HCT116 (cell line): ENCODE measurements at places on chromosomes 3 and 15. TPM values are rescaled to one million over a fixed set of nuclear protein-coding genes. Genes with fewer than 3 reads are reported as not detected.

DNA sequence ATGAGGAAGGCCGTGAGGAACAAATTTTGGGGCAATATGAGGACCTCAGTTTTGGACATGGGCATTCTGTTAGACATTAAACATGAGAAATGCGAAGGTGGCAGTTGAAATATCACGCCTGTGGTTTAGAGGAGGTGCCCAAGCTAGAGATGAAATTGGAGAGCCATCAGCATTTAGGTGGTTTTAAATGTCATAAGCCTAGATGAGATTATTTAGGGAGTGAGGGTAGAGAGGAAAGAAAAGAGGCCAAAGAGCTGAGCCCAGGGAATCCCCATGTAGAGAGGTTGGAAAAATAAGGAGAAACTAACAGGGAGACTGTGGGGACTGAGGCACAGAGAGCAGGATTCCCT, 14.9 kb downstream of the RTP1 start:
- DNase-seq = no peak
- no peaks in the 10 kb centered on the region for H3K27me3 ChIP-seq
- H3K4me1 ChIP-seq = peaks cover 5% of the 10 kb centered on the region; the same call in 1 of the 2 replicates
- no peak overlapping the region for H3K4me3 ChIP-seq
- no peak overlapping the region for H3K27ac ChIP-seq

The SAMD7 gene
- not detected for total RNA-seq

DNA sequence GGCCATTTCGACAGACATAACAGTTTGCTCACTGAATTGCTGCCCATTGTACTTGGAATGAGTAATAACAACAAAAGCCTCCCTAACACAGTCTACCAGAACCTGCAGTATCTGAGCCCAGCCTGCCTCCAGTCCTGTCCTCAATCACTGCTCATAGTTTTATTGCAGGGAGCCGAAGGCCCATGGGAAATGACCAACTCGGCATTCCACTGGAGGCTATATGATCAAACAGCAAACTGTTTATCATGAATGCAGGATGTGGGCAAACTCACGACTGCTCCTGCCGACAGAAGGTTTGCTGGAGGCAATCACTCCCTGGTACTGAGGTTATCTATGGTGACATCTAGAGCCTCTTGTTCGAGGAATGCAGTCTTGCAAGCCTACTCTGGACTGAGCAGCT, 46.3 kb downstream of the LSM3 start:
- H3K27me3 ChIP-seq = no peaks in the 10 kb centered on the region
- no peaks in the 10 kb centered on the region for H3K36me3 ChIP-seq
- H3K4me3 ChIP-seq = no peak overlapping the region
- H3K27ac ChIP-seq = no peak overlapping the region
- DNase-seq = no peak

DNA sequence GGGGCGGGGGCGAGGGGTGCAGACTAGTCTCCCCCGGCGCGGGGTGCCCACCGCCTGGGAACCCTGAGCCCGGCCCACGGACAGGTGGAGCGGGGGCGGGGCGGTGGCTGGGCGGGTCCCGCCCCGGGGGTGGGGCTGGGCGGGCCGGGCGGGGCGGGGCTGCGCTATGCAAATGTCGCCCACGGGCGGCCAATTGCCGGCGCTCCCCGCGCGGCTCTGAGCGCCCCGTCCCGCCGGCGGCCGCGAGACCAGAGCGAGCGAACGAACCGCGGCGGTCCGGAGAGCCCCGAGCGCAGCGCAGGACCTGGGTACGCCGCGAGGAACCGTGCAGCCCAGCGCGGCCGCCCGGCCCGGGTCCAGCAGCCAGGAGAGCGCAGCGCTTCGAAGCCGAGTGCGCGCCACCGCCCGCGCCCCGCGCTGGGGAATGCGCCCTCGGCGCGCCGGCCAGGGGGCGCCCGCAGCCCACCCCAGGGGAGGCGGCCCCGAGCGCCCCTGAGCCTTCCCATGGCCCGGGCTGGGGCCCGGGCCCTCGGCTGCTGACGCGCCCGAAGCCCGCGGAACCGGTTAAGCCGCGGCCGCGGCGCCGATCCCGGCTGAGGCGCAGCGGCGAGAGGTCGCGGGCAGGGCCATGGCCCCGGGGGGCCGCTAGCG, at the start of gene SEMA3F:
Gene SEMA3F (plus strand): TSS at position 485 of the 651 bp plus-strand sequence. CDS start 4,299 bp downstream, outside the sequence.
- H3K27ac ChIP-seq = peak within 1 kb of the TSS; percentile 80; the same call in 1 of the 2 replicates
- DNase-seq = no peak
- H3K4me3 ChIP-seq = peak within 1 kb of the TSS; percentile 56
- H3K36me3 ChIP-seq = no peaks in the 10 kb centered on the region
- peaks cover 37% of the 10 kb centered on the region for H3K4me1 ChIP-seq
- no peaks in the 10 kb centered on the region for H3K27me3 ChIP-seq

GRCh38 chr3:170749765-170750477, 120.1 kb downstream of the RPL22L1 start:
- no peaks in the 10 kb centered on the region for H3K36me3 ChIP-seq
- no peak overlapping the region for H3K4me3 ChIP-seq
- no peak for DNase-seq
- peaks cover 43% of the 10 kb centered on the region for H3K4me1 ChIP-seq
- H3K27ac ChIP-seq = no peak overlapping the region

GRCh38 chr15:23854203-23854911, 167.3 kb upstream of the NDN start:
- H3K4me1 ChIP-seq = no peaks in the 10 kb centered on the region
- H3K4me3 ChIP-seq = no peak overlapping the region
- no peak for DNase-seq
- H3K27me3 ChIP-seq = no peaks in the 10 kb centered on the region
- no peak overlapping the region for H3K27ac ChIP-seq

GRCh38 chr15:50830477-50831354, 65.2 kb upstream of the SPPL2A start:
- no peak overlapping the region for H3K4me3 ChIP-seq
- no peak overlapping the region for H3K27ac ChIP-seq
- no peaks in the 10 kb centered on the region for H3K36me3 ChIP-seq
- H3K27me3 ChIP-seq = no peaks in the 10 kb centered on the region
- H3K4me1 ChIP-seq = peaks cover 7% of the 10 kb centered on the region; the same call in 1 of the 2 replicates

GRCh38 chr3:197028728-197029510, 698 bp downstream of the MELTF start:
- no peaks in the 10 kb centered on the region for H3K27me3 ChIP-seq
- peaks cover 40% of the 10 kb centered on the region for H3K4me1 ChIP-seq
- peaks cover 7% of the 10 kb centered on the region for H3K36me3 ChIP-seq
- H3K4me3 ChIP-seq = peak overlapping the region; percentile 78

DNA sequence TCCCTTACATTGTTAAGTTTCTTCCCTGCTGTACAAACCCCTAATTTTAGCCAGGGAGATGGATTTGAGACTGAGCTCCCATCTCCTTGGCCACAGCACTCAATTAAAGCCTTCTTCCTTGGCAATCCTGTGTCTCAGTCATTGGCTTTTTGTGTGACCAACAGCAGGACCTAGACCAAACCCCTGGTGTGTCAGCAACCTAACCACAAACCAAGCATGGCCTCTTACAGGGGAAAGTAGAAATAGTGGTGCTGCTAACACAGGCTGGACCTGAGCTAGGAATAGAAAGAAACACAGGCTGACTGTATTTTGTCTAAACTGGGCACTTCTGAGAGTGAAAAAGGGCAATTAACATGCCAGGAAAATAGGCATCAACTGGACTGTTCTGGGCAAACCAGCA, 37.9 kb downstream of the PPCDC start:
- H3K27me3 ChIP-seq = no peaks in the 10 kb centered on the region
- peaks cover 8% of the 10 kb centered on the region for H3K4me1 ChIP-seq
- H3K4me3 ChIP-seq = no peak overlapping the region
- H3K27ac ChIP-seq = no peak overlapping the region
- H3K36me3 ChIP-seq = no peaks in the 10 kb centered on the region

DNA sequence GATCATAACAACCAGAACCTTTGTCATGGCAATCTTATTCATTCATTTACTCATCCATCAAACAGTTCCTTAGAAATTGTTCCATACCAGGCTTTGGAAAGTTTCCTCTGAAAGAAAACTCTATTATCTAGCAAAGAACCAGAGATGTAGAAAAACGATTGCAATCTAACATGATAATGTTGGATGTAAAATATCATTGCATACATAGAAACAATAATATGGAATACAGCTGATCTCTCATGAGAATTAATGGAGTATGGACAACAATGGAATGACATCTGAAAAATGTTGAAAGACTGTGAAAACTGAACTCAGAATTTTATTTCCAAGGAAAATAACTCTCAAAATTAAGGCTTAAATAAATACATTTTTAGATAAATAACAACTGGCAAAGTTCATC, 665.4 kb downstream of the NLGN1 start:
- no peak overlapping the region for H3K4me3 ChIP-seq
- no peak overlapping the region for H3K27ac ChIP-seq
- H3K27me3 ChIP-seq = no peaks in the 10 kb centered on the region
- DNase-seq = no peak

DNA sequence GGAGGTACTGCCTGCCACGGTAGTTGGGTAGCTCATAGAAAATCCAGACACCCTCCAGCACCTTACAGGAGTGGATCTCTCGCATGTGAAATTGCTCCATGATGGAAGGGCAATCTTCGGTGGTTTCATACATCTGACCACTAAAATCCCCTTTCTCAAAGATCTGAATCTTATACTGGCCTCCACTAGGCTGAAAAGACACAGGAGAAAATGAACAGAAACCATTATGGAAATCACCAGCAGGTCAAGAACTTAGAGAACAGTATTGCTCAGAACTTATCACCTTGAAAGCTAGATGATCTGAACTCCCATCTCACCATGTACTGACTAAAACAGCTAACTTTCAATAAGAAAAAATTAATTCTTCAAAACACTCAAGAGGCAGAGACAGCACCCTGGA, 5.4 kb downstream of the CRYGS start:
- H3K4me3 ChIP-seq = no peak overlapping the region
- peaks cover 17% of the 10 kb centered on the region for H3K4me1 ChIP-seq
- H3K36me3 ChIP-seq = no peaks in the 10 kb centered on the region
- no peak overlapping the region for H3K27ac ChIP-seq
- no peaks in the 10 kb centered on the region for H3K27me3 ChIP-seq

DNA sequence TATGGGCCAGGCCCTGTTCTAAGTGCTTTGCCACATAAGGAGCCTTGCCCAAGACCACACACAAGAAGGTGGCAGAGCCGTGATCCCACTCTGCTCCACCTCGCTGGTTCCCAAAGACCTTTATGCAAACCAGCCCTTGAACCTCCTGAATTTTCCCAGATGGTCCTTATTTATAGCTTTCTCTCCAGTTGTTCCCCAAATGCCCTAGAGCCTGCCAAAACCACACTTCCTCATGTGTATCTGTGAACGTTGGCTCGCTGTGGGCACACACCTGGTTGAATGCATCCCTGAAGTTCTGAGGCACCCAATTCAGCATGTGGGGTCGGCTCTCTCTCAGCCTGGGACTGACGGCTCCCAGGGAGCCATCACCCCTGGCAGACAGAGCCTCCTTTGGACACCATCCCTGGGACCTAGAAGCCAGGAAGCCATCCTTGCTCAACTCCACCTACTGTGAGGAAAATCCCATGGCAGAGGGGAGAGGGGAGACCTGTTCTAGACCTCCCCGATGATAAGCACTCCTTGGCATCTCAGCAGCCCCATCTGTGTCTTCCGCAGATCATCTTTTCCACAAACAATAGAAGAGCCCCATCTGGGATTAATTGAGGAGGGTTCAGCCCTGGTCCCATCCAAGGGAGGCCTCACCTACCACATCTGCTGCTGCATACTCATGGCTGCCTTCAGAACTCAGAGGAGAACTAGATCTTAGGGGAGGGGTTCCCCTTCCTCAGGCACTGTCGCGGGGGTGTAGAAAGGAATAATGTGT, 42.3 kb upstream of the LIMD1 start:
- no peak for DNase-seq
- no peak overlapping the region for H3K4me3 ChIP-seq
- 0 out of 2 replicates have a peak, but pooled peaks cover 6% of the 10 kb centered on the region for H3K36me3 ChIP-seq
- peaks cover 55% of the 10 kb centered on the region for H3K4me1 ChIP-seq
- H3K27ac ChIP-seq = no peak overlapping the region
